ENCODE measurements at places on chromosomes 5 and 9.

- peak; percentile 35 for DNase-seq
Observed at GRCh38 chr5:78627175-78627574, 21.4 kb downstream of the LHFPL2 start.

DNA sequence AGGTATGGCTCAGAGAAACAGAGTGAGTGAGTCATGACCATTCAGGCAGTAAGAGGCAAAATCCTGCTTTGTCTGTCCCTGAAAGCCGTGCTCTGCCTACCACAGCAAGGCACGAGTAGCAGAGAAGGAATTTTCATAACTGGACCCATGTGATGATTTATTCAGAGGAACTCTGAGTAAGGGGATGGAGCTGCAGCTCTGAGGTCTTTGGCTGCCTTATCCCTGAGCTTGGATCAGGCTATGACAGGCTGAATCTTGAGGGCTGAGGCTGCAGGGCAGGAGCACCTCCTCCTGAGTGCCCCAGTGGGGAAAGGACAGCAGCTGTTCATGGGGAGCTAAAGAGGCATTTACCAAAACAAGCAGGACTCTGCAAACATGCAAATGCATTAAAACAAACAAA, 183.4 kb downstream of the PAPPA start:
- no peak for DNase-seq

DNA sequence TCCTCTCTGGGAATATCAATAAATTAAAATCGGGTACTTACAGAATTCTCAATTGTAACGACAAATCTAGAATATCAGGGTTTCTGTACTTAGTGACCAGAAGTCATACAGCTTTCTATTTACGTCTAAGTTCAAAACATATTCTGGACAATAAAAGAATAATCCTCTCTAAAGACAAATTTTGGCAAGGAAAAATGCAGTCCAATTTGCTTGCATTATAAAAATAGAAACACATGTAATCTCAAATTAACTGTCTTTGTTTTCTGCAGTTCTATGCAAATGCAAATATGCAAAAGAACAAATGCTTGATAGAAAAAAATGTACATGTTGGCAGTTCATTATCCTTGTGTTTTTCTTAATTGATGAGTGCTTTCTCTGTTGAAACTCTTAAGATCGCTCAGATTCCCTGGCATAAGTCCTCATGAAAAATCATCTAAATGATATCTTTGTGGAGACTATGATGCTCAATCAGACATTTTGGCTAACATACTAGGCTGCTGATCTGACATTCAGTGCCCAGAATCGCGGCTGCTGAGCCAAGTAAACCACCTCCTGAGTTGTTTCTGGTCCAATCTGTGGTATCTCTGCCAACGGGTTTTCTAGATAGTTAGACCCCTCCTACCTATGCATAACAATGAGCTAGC, 990.1 kb upstream of the C9orf72 start:
- no peak for DNase-seq

DNA sequence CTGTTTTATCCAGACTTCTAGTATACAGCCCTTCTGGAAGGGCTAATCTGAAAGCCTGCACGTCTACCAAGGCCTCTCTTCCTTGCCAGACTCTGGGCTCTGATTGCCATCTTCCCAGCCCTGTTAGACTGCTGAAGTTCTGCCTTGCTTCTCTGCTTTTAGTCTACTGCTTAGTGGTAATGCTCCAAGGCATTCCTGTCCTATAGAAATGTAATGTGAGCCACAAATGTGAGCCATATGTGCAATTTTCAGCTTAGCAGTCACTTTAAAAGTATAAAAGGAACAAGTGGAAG, 32.1 kb downstream of the WNK2 start:
- DNase-seq = no peak

- DNase-seq = no peak
Observed at GRCh38 chr5:119902593-119902992, 273.2 kb downstream of the FAM170A start.

GRCh38 chr5:152514827-152515397, 109.8 kb upstream of the NMUR2 start:
- DNase-seq = peak; percentile 28

GRCh38 chr9:135332979-135333748, 146.4 kb upstream of the PPP1R26 start:
- DNase-seq = no peak

DNA sequence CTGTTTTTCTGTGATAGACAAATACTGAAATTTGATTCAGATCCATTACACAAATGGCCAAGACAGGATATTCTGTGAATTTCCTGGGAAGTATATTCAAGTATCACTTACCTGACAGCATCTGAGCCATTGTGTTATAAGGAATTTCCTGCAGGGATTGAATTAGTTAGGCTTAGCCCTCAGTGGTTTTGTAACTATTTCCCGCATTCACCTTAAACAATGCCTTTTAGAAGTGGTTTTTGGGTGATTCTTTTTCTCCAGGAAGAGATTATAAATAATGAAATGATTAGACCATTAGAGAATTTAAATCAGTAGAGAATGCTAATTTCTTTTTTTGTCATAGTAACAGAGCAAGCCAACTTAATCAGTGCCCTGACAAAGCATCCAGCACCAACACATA, 30.6 kb downstream of the ITGA1 start:
- no peak for DNase-seq

GRCh38 chr9:125635888-125636287, 71.1 kb downstream of the MAPKAP1 start:
- DNase-seq = no peak

- no peak for DNase-seq
Observed at GRCh38 chr5:179833056-179833708, 12.5 kb downstream of the SQSTM1 start.

DNA sequence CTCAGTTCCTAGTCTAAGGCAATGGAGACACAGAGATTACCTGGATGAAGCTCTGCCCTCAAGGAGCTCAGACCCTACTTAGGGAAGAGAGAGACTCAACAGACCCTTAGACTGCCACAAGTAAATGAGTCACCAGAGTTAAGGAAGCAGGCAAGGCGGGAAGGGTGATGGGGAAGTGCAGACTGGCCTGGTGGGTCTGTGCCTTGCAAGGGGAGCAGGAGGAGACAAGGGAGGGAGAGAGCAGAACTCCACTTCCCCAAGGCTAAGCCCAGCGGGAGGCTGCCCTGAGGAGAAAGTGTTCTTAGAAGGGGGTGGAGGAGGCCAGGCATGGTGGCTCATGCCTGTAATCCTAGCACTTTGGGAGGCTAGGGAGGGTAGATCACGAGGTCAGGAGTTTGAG, 83.7 kb downstream of the HRH2 start:
- DNase-seq = peak; percentile 77

- no peak for DNase-seq
Observed at GRCh38 chr9:72675586-72675985, 154.2 kb downstream of the TMC1 start.

GRCh38 chr9:89512382-89512781, 14.5 kb upstream of the SEMA4D start:
- no peak for DNase-seq

DNA sequence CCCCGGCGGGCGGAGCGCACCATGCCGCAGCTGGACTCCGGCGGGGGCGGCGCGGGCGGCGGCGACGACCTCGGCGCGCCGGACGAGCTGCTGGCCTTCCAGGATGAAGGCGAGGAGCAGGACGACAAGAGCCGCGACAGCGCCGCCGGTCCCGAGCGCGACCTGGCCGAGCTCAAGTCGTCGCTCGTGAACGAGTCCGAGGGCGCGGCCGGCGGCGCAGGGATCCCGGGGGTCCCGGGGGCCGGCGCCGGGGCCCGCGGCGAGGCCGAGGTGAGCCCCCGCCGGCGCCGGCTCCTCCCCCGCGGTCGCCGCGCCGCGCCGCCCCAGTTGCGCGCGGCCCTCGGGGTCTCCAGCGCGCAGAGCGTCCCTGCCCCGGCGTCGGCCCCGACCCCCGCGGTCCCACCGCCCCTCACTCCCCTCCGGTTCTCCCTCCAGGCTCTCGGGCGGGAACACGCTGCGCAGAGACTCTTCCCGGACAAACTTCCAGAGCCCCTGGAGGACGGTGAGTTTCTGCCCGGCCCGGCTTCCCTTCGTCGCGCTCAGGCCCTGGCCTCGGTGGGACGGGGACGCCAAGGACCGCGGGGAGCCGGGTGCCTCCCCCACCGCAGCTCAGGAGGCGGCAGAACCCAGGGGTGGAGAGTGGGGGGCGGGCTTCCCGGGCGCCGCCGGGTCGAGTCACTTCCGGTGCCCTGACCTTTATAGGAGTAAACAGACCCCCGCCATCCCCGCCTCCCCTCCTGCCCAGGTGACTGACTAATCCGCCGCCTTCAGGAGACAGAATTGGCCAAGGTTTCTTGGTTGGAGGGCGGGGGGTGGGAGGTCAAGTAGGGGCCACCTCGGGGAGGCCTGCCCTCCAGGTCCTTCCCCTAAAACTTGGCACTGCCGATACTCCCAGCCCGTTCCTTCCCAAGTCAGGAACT, 665 bp downstream of the TCF7 start:
- DNase-seq = no peak

DNA sequence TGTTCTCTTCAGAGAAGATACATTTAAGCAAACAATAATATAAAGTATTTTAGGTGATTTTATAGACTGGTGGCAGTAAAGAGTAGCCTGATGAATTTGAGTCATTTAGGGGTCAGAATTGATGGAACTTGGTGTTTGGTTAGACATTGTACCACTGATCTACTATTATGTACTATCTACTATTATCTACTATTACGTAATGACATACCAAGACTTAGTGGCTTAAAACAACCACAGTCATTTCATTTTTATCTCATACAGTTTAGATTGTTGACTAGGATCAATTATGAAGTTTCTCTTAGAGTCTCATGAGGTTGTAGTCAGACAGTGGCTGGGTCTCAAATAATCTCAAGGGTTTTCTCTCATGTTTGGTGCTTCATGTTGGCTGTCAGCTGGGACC, 54.0 kb downstream of the PPIP5K2 start:
- DNase-seq = no peak

- DNase-seq = no peak
Observed at GRCh38 chr5:176742246-176743105, 67.9 kb upstream of the UNC5A start.

GRCh38 chr9:96064826-96065481, 189.5 kb downstream of the ERCC6L2 start:
- peak; percentile 9 for DNase-seq

DNA sequence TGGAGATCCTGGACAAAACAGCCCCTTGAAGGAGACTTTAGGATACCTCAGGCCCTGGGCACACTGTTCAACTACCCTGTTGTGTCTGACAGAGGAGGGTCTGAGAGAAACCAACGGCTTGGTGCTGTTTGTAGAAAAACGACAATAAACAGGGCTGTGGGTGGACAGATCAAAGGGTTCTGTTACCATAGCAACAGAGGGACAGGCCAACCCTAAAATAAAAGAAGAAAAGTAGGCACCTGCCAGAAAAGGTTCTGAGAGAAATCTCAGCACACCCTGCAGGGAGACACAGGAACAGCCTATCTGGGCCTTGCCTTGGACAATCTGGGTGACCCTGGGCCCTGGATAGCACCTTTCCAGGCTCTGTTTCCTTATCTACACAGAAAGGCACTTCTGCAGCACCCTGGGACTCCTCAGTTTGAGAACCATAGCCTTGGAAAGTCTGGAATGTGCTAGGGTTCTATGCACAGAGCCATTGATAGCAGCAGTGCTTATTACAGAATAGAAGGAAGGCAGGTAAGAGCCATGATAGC, 104.8 kb upstream of the TBC1D2 start:
- no peak for DNase-seq

GRCh38 chr5:141359790-141360426, at the start of gene PCDHGB2:
Gene PCDHGB2 (plus strand): TSS chr5:141359994. CDS start chr5:141360136, 142 bp downstream.
- peak; percentile 82 for DNase-seq

- DNase-seq = peak; percentile 53
Observed at GRCh38 chr5:179806250-179807048, at the start of gene MGAT4B. Gene MGAT4B (minus strand): TSS chr5:179806866. CDS start chr5:179806583, 283 bp downstream.

GRCh38 chr9:2257248-2257929, 242.2 kb downstream of the SMARCA2 start:
- no peak for DNase-seq

GRCh38 chr9:135139366-135139959, 52.0 kb downstream of the OLFM1 start:
- no peak for DNase-seq

DNA sequence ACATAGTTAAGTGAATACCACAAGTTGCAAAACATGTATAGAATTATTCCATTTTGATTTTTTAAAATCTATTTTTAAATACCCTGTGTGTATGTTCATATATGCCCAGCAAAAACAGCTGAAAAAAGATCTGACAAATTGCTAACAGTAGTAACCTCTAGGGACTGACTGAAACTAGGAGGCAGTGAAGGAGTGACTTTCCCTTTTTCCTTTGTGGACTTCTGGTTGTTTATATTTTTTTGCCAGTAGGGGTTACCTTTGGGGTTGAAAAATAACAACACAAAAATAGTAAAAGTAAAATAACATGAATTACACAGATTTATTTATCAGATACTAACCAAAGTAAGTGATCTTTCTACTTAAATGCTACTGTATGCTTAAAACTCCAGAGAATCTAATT, 2.9 kb downstream of the MEGF9 start:
- no peak for DNase-seq

GRCh38 chr9:29511680-29512079, 1938.4 kb upstream of the C9orf72 start:
- no peak for DNase-seq

DNA sequence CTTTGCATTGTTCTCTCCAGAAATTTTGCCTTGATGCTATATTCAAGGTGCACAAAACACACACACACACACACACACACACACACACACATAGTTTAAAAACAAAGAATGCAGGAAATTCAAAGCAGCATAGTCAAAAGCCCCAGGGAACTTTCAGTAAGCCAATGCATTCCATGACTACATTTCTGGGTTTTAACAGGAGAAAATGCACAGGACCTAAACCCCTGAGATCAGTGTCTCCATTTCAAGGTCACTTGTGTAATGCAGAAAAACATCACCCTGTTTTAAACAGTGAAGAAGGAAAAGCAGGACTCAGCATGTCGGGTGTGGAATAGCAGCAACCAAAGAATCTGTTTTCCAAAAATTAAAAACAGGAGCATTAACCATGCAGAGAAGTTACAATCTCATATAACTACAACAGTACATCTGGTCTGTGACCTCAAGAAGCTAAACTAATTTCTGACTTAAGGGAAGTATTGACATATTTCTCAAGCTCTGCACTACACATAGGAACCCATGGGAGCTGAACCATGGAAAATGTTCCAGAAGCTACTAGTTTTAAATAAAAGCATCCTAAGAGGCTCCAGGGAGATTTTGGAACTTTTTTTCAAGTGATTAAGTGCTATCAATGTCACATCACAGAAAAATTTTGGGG, 296.7 kb downstream of the HINT1 start:
- DNase-seq = no peak

GRCh38 chr5:55232271-55232984, 980 bp downstream of the CCNO start:
- DNase-seq = no peak

- no peak for DNase-seq
Observed at GRCh38 chr9:17509151-17509550, 69.7 kb upstream of the SH3GL2 start.

- DNase-seq = no peak
Observed at GRCh38 chr5:81630684-81631083, 120.2 kb downstream of the SSBP2 start.

DNA sequence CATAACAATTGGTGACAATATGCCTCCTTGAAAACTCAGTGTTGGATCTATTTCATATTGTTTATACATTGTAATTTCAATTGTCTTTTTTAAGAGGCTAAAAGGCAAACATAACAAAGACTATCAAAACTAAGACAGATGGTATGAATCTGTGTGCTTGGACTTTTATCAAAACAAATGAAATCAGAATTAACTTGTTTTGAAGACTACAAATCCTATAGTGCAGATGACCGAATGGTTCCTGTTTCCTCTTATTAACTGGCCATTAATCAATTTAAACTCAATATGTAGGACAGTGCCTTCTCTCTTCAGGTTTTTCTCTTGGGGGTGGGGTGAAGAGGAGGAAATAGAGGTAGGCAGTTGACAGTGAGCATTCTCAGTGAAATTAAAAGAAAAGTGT, 366.9 kb upstream of the GRAMD2B start:
- no peak for DNase-seq
